ENCODE measurements at places on chromosomes 3 and 15.

DNA sequence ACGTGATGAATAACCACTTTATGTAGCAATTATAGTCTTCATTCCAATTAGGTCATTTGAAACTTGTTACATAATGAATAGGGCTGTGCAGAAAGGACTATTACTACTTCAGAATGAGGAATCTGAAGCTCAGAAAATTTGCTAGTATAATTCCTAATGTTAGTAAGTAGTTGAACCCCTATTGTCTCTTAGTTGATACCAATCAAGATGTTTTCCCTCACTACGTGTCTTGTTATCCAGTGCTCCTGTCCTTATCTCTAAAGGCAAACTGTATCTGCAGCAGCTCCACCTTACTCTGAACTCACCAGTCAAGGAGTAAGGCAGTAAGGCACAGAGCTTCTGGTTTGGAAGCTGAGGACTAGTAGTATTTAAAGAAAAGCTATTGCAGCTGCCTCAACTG lies 32.0 kb downstream of the RAB11A start:
- DNase-seq, result no peak

DNA sequence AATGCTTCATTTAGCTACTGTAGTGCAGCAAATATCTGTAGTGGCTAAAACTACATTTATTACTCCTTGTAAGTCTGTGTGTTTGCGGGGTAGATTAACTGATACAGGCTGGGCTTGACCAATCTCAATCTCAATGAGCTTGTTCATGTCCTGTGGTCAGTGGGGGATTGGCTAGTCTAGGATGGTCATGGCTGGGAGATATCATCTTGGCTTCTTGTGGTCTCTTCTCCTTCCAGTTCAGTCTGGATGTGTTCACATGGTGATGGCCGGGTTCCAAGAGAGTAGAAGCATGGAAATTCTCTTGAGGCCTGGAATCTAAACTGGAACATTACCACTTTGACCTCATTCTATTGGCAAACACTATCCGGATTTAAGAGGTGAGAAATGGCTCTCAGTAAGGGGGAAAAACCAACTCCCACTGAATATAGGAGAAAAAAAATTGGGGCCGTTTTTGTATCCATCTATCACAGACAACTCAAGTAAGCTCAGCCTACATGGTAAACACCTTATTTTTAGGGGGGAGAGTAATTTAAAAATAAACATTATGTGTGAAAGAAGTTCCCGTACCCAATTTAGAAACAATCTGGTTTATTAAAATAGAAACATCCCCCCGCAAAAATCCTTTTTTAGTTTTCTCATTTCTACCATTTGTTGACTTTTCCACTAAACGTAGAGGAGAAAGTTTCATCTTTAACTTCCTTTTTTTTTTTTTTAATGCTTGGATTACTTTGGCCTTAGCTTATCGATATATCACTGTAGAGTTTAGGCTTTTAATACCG lies 284.9 kb upstream of the TBC1D5 start:
- no peak for DNase-seq

GRCh38 chr3:38555926-38556325 lies 59.8 kb downstream of the EXOG start:
- DNase-seq, result no peak

DNA sequence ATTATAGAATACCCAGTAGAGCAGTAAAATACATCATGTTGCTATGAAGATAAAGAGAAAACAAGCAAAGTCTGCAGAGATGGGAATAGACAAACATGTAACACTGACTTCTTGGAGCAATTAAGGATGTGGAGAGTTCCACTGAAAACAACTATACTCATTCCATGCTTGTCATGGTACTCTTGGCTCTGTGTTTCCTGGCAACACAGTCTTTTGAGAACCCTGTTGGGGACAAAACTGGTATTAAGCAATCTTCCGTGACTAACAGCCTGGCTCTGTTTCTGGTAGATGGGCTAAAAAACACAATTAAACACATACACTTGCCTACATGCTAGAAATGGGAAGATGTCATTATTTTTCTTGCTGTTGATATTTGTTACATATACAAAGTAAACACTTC lies 1212.3 kb upstream of the GBE1 start:
- DNase-seq, result no peak
